ENCODE measurements at places on chromosomes 12 and 14.
A peak's percentile ranks its signal among the peaks of the same experiment; 100 is the strongest.

DNA sequence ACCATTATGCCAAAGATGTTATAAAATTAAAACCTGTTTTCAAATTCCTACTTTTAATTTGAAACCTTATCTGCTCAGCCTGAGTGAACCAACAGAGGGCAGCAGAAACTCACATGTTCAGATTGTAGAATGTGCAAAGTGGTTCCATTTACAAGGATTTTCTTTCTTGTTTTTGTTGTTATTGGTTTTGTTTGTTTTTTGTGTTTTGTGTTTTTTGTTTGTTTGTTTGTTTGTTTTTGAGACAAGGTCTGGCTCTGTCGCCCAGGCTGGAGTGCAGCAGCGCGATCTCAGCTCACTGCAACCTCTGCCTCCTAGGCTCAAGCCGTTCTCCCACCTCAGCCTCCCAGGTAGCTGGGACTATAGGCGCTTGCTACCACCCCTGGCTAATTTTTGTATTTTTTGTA is 22.8 kb upstream of the GARIN2 start:
- peak; percentile 40 for DNase-seq

DNA sequence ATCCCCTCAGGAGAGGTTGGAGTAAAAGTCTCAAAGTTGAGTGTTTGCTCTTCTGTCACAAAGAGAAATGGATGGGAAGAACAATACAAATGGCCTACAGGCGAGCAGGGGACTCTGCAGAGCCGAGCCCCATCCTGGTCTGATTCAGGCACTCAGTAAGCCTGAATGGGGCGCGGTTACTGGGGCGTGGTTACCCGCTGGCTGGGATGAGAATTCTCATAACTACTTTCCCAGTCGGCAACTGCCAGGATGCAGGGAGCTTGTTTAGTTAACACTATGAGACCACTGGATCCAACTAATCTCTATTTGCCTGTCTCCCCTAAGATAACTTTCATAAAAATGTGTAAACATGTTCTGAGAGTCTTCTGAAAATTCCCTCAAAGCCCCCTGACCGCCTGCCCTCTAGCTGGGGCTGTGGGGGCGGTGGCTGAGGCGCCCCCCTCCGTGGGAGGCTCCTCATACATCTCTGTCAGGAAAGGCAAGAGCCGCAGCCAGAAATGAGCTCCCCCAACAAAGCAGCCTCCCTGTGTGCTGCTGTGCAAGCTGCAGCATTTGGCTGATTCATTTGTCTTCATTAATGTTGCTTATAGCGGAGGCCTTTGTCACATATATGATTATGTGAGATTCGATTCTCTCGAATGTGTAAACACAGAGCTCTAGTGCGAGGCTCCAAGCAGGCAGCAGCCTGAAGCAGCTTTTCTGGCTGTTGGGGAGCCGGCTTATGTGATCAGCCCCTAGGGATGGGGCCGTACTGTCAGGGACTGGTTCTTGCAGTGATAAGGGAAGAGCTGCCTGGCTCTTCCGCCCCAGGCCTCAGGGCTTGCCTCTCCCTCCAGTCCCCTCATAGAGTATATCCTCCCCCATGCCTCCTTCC is 126.1 kb upstream of the ARHGAP5 start:
- DNase-seq, result no peak

GRCh38 chr12:117695956-117696355 is 272.8 kb downstream of the KSR2 start:
- no peak for DNase-seq

DNA sequence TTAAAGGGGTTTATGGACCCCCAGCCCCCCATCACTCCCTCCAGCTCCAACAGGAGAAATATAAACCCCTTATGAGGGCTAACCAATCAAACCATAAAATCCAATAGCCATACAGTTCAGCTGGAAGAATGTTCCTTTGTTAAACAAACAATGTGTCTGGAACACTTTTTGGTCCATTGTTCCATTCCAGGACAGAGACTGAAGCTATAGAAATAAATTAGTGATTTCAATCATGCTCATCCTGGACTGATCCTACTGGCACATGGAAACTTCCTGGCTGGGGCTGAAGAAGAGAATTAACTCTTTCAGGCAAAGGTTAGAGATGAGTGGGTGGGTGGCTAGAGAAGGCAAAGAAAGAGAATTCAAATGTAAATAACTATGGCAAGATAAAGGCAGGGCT is 63.4 kb downstream of the ANO2 start:
- DNase-seq, result no peak
